ENCODE measurements at places on chromosomes 2 and 18.

GRCh38 chr2:70523996-70524965, 29.3 kb downstream of the TGFA start:
- peak; percentile 50 for DNase-seq

DNA sequence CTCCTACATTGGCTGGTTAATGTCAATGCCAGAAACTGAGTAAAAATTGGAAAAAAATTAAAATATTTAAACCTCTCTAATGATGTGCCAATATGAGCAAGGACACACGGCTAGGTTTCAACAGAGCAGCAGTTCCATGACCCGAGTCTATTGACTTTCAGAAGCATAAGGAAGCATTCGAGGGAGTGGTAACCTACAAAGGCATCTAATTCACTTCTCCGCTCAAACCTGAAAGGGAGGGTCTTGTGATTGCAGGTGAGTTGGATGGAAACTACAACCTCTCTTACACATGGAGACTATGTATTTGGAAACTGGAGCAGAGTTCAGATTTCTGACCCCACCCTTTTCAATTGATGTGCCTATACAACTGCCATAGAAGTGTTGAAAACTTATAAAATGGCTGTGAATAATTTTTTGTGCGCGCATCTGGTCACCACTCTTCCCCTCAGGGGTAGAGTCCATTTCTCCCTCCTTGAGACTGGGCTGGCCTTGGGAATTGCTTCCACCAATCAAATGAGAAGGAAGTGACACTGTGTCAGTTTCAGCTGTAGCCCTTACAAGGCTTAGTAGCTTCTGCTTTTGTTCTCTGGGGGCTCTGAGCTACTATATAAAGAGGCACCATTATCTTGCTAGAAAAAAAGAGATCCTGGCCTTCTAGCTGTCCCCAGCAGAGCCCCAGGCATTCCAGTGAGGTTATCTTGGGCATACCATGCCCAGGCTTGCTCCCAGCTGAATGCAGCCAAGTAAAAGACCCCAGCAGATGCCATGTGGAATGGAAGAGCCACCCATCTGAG, 278.0 kb downstream of the EPHA4 start:
- no peak for DNase-seq

GRCh38 chr2:151161821-151162551, 99.7 kb downstream of the RBM43 start:
- no peak for DNase-seq

GRCh38 chr18:45416168-45416567, 199.1 kb upstream of the SLC14A2 start:
- no peak for DNase-seq

DNA sequence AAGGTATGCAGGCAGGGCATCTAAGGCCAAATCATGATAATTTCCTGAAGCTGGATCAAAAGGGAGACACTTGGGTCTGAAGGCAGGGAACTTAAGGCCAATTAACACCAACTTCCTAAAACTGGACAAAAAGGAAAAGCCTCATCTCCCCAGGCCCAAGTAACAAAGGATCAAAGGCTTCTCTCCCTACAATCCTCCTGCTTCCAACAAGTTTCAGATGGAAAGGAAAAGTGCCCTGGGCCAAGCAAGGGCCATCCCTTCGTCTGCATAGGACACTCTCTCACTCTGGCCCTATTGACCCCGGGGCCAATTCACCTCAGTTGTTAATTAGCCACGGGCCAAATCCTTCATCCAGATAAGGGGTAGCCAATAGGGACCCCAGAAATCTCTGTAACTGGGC, 1335.8 kb upstream of the CDH2 start:
- DNase-seq, result no peak

GRCh38 chr18:9147440-9148202, 11.0 kb downstream of the ANKRD12 start:
- DNase-seq, result no peak

DNA sequence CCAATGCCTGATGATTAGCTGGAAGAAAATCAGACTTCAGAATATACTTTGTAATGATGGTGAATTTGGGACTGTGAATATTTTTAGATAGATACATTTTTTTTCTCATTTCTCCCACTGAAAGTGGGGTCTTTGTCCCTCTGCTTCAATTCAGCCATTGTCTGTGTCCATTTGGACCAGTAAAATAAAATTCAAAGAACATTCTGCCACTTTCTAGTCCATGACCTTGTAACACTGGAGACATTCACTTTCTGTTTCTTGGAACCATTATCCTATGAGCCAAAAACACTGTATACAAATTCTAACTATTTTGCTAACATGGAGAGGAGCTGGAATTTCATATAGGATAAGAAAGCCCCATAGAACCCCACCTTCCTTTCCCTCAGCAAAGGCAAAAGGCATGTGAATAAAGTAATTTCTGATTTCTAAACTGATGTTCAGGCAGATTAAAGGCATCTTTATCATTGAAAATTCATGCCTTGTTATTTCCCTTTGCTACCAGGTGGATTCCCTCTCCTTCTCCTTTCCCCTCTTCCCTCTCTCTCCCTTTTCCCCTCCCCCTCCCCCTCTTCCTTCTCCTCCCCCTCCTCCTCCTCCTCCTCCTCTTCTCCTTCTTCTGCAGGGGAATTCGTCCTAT, 2010.4 kb upstream of the LRRTM1 start:
- DNase-seq, result no peak

DNA sequence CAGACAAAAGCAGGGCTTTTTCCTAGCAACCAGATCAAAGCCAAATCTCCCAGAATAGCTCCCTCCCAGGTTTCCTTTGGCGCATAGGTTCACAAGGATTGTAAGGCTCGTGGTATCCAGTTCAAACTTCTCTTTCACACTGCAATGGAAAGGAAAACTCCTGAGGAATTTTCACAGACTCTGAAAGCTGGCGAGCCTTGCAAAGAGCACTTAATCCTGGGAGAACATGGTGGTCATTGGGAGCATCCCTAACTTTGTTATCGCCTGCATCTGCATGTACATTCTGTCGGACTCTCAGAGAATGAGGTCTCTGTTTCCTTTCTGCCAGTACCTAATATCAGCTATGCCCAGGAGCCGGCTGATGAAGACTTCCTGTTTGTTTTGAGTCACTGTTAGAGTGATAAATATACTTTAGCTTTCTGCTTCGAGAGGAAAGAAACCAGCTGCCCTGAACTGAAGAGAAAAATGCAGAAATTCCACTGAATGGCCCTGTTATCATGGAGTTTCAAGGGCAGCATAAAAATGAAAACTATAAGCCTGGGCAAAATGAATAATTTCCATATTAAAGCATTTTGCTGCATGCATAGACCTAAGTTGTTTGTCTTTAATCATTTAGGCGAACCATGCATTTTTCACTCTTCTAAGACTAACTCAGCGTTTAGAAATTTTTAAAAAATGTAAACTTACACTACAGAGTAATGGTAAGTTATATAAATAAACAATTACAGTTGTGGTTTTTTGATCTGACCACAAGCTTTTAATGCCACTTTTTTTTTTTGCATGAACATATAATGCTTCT, 76.4 kb upstream of the ZEB2 start:
- DNase-seq, result no peak

DNA sequence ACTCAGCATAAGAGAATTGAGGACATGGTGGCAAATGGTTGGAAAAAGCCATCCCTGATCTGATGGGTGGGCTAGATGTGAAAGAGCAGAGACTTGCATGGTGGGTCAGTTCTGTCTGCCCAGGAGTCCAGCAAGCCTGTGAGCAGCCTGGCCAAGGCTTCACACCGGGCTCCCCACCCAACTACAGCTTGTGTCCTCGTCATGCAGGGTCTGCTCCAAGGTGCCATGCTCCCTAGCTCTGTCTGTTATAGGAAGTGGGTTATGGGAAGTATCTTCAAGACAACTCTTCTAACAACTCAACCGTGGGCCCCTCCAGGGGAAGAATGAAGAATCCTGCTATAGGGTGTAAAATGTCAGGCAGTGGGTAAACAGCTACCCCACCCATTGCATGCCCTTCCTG, 97.4 kb downstream of the ADD2 start:
- DNase-seq, result no peak

GRCh38 chr18:45666520-45666919, 51.2 kb downstream of the SLC14A2 start:
- no peak for DNase-seq

DNA sequence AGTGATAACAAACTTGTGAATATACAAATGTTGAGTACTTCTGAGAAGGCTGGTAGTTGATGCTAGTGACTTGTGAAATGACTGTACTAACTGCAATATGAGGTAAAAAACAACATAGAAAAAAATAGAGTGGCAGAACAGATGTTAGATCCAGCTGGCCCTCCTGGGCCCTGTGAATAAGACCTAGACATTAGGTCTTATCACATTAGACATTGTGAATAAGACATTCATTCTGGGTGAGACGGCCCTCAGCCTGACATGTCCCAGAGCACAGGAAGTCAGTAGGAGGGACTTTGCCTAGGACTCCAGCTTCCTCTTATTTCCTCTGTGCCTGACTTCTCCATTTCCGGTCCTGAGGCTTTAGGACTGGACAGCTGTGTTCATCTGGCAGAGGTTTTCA, 22.9 kb downstream of the DOK1 start:
- no peak for DNase-seq

DNA sequence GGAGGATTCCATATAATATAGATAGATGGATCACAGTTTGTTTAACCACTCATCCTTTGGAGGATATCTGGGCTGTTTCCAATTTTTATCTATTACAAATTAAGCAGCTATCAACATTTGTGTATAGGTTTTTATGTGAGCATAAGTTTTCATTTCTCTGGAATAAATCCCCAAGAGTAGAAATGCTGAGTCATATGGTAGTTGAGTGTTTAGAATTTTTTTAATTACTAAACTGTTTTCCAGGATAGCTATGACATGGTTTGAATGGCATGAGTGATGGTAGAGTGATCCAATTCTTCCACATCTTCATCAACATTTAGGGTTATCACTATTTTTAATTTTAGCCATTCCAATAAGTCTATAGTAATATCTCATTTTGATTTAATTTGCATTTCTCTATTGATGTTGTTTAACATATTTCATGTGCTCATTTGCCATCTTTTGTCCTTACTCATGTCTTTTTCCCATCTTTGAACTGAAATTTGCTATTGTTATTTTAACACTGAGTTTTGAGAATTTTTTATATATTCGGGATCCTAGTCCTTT, 31.4 kb downstream of the ABCB11 start:
- DNase-seq, result no peak

GRCh38 chr2:131488306-131489205, 3.6 kb downstream of the MZT2A start:
- no peak for DNase-seq

GRCh38 chr2:133503323-133503722, 64.9 kb downstream of the NCKAP5 start:
- DNase-seq, result no peak

DNA sequence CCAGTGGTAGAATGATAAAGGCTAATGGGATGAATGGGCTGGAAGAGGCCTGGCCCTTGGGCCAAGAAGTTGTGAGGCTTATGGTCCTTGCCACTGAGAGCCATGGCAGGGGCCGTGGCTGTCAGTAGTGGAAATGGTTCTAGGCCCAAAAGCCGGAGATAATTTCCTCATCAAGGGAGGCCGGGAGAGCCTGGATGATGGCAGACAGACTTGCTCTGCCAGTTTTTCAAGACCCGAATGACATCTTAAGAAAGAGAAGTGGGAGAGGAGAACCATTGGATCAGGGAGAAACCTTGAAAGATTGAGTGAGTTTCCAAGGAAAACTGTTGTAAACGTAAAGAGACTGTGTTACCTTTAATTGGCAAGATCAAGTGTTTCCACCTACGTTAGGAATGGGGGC, 46.3 kb upstream of the VPS54 start:
- no peak for DNase-seq

DNA sequence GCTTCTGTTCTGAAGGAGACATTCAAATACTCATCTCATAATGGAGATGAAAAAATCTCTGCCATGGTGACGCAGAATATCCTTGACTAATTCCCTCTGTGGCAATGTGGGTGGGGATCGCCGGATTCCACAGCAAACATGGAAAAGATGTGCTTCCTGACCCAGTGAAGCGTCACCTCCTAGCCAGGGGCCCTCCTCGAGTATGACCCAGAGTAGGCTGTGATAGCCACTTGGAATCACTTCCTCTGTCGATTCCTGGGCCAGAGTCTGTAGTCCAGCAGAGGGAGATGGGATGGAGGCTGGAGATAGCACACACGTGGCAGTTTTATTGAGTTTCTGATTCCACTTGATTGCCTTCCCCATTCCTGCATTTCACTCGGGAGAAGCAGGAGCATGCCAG, 36.8 kb downstream of the DRC1 start:
- DNase-seq, result no peak

DNA sequence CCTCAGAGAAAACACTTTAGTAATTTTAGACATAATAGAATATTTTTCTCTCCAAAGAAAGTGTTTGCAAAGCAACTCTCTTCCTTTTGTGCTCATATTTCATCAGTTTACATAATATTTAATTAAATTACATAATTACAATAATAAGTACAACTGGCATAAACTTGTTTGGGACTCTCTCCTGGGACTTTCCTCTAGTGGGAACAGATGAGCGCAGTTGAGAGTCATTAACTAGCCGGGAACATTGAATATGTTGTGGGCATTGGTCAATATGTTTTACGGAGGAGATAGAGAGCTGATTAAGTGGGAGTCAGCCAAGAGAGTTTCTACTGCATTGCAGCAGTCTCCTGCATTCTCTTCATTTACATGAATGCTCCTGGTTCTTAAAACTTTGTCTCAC, 607.7 kb downstream of the ARHGAP15 start:
- no peak for DNase-seq

GRCh38 chr2:28377195-28377816, 15.4 kb upstream of the FOSL2 start:
- no peak for DNase-seq

- DNase-seq, result no peak
Observed at GRCh38 chr2:181627545-181627944, 29.4 kb downstream of the CERKL start.

GRCh38 chr18:78021196-78021595, 771.5 kb downstream of the GALR1 start:
- no peak for DNase-seq

DNA sequence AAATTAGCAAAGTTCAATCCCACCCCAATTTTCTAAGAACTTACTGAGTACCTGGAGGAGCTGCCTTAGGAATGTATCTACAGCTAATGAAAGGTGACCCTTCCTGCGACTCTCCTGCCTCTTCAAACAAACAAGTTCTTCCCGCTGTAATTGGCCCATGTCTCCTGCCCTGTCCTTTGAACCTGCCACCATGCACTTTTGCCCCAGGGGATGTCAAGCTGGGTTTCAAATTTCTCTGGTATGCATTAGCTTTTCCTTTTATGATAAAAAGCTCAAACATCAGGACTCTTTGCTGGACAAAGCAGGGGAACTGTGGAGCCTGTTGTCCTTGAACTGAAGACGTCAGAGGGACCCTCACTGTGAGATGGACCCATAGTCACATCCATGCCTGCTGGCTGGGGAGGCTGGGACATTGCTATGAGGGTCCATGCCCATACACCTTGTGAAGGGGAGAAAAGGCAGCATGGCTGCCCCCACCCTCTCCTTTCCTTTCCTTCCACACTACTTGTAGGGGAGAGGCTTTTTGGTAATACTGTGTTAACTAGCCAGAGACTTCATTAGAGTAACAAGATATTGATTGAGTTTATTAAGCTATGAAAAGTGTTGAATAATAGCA, 210.7 kb upstream of the COPS8 start:
- DNase-seq, result no peak

- DNase-seq, result no peak
Observed at GRCh38 chr2:64017811-64018700, 1.2 kb downstream of the VPS54 start.
